ENCODE measurements at places on chromosomes 4 and X.
A peak's percentile ranks its signal among the peaks of the same experiment; 100 is the strongest.

GRCh38 chrX:130267956-130268448 is 697 bp downstream of the ZNF280C start:
- no peak for DNase-seq

DNA sequence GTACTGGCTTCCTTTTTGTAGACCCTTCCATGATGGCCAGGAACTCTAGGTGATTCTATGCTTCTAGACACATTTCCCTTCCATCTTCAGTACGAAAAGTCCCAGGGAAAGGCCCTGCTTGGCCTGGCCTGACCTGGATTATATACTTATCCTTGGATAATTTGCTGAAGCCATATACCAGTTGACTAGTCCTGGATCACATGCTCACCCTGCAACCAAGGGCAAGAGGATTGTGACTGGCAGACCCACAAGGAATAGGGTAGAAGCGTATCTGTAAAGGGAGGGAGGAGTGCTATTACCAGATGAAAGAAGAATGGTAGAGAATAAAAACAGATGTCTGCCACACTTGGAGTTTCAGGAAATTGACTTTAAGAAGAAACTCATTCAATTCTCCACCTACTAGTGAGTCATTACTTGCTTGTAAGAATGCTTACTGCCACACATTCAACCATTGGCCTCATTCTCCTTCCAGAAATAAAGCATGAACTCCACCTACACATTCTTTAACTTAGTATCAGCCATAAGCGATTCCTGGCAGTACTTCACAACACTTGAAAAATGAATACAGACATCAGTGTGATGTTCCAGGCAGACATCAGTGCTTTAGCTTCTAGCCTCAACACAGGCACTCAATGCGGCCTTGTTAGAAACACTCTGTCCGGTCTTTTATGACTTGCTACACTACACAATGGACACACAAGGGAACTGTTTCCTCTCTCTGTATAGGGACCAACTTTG is 141.8 kb downstream of the CBR4 start:
- no peak for DNase-seq

DNA sequence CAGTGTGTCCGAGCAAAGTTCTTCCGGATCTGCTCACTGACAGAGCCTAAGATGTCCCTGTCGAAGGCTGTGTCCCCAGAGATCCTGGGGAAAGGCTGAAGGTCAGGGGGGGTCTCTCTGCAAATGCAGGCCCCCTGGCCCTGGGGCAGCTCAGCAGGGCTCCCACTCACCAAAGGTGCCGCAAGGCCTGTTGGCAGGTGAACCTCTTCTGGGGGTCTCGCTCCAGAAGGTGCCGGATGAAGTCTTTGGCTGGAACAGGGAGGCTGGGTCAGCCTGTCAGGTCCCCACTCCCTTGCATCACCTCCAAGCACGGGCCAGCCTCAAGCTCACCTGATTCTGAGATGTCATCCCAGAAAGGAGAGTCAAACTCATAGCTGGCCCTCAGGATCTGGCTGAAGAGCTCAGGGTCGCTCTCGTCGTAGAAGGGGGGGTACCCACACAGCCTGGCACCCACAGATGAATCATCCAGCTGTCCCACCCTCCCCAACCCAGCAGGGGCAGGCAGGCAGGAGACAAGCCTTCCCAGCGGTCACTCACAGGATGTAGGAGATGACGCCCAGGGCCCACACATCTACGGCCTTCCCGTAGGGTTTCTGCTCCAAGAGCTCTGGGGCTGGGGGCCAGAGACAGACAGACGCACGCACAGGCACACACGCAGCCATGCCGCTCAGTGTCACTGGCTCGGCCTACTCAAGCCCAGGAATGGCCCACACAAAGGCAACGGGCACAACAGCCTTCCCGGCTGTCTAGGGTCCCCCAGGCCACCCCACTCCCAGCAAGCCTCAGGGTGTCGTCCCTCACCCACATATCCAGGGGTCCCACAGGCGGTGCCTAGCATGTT is 2.6 kb downstream of the PNCK start:
- DNase-seq, result no peak

DNA sequence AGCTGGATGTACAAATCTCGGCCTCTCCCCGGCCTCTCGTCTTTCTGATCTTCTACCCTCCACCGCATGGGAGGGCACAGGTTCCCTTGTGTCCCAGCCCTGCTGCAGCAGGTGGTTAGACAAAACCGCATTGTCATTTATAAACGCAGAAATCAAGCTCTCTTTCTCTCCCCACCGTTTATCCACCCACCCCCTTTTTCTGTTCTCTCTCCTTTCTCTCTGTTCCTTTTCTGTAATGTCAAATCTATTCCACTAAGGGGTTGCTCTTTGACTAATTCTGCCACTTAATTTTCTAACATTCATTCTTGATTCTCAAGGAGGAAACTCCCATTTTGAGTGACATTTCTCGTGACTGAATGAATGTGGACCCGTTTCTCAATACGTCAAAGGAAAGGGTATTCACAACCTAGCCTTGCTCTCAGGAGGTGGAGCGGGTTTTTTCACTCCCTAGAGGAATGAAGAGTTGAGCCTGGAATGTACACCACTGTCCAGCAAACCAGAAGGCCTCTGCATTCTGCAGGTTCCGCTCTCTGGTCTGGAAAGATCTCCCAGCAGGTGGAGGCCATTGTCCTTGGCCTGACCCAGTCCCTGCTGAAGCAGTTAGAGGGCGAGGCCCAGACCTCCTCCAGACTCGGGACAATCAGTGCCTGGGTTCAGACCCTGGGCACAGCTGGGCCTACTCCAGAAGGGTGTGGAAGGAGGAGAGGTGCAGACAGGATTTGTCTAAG is 70.9 kb upstream of the ENPP6 start:
- DNase-seq, result peak; percentile 92

DNA sequence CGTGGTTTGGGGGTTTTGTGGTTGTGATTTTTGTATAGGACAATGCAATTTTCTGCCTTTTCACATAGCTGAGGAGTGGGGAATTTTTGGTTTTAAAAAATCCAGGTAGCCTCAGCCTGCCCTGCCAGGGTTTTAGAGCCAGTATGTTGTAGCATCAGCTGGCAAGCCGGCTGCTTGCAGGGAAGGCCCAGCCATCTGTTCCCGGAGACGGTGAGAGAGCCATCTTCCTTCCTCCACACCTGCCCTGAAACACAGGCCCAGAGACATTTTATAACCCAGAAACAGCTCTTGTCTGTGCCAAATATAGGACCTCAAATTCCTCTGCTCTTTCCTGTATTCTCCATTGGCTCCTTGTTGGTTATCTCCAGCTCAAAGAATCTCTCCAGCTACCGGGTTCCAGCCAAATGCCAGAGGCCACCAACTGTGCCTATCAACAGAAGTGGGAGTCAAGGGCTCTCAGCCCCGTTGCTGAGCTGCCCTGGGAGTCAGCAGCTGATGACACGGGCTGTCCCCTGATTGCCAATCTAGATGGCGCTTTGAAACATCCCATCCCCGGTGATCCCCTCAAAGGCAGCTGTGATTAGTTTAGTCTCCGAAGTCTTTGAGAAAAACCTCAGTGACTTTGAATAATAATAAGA is 595.2 kb downstream of the MID1IP1 start:
- DNase-seq, result no peak

- DNase-seq, result no peak
Observed at GRCh38 chr4:182273191-182273935, 30.2 kb downstream of the TENM3 start.
